ENCODE measurements at places on chromosomes 1 and 21.

DNA sequence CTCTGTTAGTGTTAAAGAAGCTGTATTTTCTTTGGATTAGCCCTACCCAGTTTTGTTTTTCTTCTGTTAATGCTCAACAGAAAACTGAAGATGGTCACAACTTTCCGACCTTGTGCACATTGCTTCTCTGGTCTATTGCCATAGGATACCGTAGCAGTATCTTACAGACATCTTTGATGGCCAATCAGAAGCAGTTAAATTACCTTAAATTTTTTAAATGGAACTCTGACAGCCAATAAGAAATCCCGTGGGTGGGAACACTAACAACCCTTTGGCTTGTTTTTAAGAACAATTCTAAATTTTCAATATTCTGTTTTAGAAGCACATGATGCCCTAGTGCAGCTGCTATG is 17.2 kb downstream of the NFYC start:
- peak; percentile 75 for DNase-seq

DNA sequence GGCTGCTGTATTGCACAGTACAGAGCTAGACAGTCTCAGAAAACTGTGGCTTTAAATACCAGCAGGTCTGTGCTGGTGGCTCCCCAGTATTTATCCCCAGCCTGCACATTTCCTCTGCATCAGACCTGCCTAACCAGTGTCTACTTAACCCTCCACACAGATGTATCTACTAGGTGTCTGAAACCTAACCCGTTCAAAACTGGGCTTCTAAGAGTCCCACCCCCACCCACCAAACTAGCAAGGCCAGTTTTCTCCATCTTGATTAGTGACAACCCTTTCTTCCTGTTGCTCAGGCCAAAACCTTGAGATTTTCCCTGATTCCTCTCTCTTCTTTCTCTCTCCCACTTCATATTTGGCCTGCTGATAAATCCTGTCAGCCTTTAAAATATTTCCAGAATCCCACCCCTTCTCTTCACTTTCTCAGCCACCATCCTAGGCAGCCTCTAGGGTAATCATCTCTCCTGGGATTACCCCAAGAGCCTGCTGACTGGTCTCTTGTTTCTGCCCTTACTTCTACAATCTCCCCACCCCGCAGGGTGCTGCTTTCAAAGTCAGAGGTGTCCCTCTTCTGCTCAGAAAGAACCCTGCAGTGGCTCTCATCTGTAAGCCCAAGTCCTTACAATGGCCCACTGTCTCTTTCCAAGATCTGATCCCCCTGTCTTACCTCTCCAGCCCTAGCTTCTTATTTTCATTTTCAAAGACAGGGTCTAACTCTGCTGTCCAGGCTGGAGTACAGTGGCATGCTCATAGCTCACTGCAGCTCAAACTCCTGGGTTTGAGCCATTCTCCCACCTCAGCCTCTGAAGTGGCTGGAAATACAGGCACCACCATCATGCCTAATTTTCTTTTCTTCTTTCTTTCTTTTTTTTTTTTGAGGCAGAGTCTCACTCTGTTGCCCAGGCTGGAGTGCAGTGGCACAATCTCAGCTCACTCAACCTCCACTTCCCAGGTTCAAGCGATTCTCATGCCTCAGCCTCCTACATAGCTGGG is 45.2 kb downstream of the H3-3A start:
- DNase-seq: no peak

GRCh38 chr1:183159960-183160359 is 26.1 kb upstream of the LAMC2 start:
- DNase-seq: no peak

GRCh38 chr1:42680921-42681683 is 1.1 kb upstream of the YBX1 start:
- DNase-seq: peak; percentile 56

DNA sequence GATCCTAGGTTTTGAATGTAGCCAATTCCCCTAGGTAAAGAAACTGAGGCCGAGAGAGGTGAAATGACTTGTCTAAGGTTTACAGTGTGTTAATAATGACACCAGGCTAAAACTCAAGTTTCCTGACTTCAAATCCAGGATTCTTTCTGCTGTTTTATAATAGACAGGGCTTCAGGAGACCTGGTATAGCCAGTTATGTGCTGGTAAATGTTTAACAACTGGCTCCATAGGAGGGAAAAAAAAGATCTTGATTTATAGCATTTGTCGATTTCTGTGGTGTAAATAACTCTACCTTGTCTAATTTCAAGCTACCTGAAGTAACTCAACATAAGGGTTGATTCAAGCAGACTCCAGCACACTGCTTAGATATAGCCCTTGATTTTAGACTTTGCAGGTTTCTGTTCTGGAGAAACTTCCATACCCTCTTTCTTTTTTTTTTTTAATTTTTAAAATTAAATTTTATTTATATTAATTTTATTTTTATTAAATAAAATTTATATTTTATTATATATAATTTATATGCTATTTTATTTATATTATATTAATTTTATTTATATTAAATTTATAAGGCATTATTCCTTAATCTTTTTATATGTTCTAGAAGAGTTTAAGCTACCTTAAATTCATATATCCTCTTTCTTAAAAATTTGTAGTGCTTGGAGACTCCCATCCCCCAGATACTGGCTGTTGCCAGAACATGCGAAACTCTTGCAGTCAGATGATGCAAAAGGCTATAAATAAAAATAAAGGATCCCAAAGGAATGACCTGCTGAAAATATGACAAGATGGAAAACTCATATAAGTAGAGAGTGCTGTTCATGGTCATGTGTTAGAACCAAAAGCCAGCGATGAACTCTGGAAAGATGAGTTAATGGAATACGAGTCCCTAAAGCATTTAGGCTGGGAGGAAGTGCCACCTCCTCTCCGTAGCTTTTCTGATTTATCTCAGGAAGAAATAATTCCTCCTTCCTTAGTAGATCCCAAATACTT is 35.4 kb upstream of the SRSF10 start:
- no peak for DNase-seq

DNA sequence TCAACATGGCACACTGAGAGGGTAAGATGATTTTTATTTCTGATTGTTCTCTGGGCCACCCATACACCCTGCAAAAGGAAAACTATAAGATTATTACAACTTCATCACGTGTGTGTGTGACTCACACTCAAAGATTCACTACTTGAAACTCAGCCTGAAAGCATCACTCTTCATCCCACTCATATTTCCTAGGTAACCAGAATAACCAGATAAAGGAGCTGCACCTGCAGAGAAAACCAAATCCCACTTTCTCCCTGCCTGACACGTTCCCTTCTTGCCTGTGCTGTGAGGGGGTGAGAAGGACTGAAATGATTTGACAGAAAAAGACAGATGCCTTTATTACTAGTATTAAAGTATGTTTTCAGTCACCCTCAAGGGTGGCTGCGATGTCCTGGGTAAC is 131.6 kb downstream of the TGFBR3 start:
- DNase-seq: no peak

DNA sequence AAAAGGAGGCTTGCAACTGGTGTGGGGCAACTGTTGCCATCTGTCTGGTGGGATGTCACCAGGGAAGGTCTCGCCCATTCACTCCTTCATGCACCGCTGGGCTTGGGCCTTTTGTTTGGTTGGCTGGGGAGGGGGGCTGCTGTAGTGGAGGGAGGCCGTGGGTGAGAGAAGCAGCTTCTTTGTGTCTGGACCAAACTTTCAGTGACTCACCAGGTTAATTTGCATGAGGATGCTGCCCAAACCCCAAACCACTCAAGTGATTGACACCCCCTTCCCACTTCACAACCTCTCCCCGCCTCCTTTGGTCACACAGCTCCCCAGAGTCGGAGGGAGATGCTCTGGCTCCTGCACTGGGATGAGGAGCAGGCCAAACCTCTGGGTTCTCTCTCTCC is 19.7 kb downstream of the BTG2 start:
- peak; percentile 91 for DNase-seq

GRCh38 chr1:171715813-171716251 is 26.0 kb downstream of the VAMP4 start:
- no peak for DNase-seq

- no peak for DNase-seq
Measured at GRCh38 chr1:151980287-151981177, 13.1 kb downstream of the S100A10 start.

DNA sequence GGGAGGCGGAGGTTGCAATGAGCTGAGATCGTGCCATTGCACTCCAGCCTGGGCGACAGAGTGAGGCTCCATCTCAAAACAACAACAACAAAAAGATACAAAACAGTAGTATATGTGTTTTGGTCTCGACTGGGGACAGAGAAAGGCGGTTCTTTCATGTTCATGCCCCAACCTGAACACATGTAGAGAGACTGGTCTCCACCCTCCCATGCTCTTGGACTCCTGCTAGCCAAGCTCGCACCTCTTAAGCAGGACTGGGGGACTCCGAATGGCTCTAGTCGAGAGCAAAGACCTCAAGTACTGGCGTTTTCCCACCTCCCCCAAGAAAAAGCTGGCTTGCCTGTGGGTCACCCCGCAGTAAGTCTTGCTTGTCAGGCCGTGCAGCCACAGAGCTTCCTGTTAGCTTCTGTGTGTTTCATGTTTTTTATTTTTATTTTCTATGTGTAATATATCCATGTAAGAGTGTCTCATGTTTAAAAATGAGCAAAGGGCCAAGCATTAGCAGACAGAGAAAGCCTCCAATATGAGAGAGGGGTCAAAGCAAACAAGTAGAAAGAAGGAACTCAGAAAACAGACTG is 91.6 kb downstream of the SCCPDH start:
- DNase-seq: no peak

DNA sequence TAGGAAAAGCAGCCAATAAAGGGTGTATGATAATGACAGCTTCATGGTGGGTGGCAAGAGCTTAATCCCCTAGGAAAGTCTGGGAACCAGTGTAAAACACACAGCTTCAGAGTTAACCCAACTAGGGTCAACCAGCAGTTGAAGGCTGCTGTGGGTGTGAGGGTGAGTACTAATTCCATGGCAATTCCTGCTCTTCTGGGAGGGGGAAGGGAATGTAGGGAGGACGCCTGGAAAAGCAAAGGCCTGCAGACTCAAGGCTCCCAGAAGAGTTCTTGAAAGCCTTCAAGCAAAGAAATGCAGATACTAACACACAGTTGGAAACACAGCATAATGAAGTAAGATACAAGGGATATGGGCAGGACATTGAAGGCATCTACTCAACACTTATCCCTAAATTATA is 28.1 kb downstream of the TTLL7 start:
- DNase-seq: no peak
